Panc1 (cell line): ENCODE measurements at places on chromosomes 3 and 15. TPM values are rescaled to one million over a fixed set of nuclear protein-coding genes. Genes with fewer than 3 reads are reported as not detected.

HRH1 gene
- 4.6 TPM for total RNA-seq

TMEM89 gene
- not detected for total RNA-seq

CCDC39 gene
- total RNA-seq = not detected

TERC gene
- total RNA-seq = 6.0 TPM

SEMA3B gene
- total RNA-seq = 1.4 TPM

DNA sequence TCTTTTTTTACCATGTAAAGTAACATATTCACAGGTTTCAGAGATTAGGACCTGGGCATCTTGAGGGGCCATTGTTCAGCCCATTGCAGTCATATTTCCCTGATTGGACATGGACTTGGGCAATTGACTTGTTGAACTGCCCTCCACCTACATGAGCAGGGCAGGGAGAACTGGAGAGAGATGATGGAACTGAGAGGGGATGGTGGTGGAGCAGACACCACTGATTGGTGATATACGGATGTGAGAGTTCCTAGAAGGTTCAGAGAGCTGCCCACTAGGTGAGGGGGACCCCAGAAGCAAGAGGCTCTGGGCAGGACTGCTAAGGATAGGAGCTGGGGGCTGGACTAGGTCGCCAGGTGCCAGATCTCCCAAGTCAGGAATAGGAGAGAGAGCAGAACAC, 37.8 kb upstream of the SIAH2 start:
- DNase-seq = no peak
- H3K27ac ChIP-seq = no peak overlapping the region
- H3K4me1 ChIP-seq = no peaks in the 10 kb centered on the region
- H3K4me3 ChIP-seq = no peak overlapping the region
- H3K27me3 ChIP-seq = peaks cover 18% of the 10 kb centered on the region
- H3K36me3 ChIP-seq = no peaks in the 10 kb centered on the region

DNA sequence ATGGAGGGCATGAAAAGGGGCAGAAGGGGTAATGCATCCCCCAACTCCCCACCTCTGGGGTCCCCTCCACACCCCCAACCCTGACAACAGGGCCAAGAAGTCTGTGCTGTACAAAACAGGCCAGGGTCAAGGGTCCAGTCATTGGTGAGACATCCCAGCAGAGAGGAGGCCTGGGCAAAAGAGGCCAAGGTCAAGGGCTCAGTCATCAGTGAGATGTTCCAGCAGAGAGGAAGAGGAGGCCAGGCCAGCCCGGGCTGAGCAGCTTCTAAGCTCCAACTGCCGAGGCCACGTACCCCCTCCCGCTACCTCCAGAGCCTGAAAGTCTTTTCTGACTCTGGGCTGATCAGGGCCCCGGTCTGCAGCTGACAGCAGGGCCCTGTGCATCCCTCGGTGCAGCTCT, 52.4 kb downstream of the LHFPL4 start:
- H3K36me3 ChIP-seq = no peaks in the 10 kb centered on the region
- H3K4me1 ChIP-seq = no peaks in the 10 kb centered on the region
- H3K27ac ChIP-seq = no peak overlapping the region
- no peaks in the 10 kb centered on the region for H3K27me3 ChIP-seq
- no peak for DNase-seq
- H3K4me3 ChIP-seq = no peak overlapping the region

DNA sequence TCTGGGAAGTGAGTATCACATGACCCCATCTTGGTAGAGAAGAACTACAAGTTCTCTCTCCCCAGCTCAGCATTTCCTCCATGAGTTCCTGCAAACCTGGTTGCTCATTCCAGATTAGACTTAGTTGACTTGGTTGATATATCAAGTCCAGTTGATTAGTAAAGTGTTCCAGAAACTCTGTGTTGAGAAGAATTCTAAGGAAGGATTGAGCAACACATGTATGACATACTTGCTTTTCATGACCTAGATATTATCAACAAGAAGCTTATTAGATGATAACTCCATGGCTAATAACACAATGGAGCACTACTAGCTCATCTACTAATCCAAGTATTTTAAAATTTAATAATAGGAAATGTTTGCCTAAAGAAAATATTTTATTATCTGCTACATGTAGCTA, 6.4 kb upstream of the EID1 start:
- H3K4me1 ChIP-seq = no peaks in the 10 kb centered on the region
- no peaks in the 10 kb centered on the region; the same call in 1 of the 2 replicates for H3K36me3 ChIP-seq
- no peak overlapping the region for H3K27ac ChIP-seq
- H3K4me3 ChIP-seq = no peak overlapping the region
- H3K27me3 ChIP-seq = peaks cover 11% of the 10 kb centered on the region
- DNase-seq = no peak

DNA sequence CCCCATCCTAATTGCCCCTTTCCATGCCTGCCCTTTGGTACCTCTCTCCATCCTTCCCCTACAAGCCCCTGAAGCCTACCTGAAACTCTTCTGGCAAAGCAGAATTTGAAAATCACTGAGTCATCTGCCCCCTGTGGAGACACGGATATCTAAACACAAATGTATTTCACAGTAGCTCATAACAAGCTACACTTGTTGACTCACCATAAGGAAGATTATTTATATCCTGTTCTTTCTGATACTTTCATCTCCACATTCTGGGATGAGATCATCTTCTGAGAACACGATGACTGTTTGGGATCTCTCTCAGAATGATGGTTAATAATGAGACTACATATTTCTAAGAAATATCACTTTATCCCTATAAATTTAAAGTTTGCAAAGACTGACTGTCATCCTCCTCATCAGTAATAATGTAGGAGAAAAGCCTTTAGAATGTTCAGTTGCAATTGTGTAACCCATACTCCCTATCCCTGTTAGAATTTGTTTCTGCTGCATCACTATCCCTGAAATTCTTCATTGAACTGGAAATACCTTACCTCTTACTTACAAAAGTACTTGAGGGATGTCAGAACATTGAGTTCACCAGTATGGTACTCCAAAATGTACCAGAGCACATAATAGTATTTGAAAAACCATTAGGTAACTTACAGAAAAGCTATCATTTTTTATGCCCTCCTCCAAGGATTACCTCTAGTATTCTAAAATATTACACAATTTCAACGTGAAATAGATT, 116.1 kb upstream of the IL12A start:
- peak; percentile 84 for DNase-seq
- no peaks in the 10 kb centered on the region for H3K36me3 ChIP-seq
- H3K4me3 ChIP-seq = no peak overlapping the region
- H3K27ac ChIP-seq = no peak overlapping the region
- H3K4me1 ChIP-seq = peaks cover 9% of the 10 kb centered on the region

DNA sequence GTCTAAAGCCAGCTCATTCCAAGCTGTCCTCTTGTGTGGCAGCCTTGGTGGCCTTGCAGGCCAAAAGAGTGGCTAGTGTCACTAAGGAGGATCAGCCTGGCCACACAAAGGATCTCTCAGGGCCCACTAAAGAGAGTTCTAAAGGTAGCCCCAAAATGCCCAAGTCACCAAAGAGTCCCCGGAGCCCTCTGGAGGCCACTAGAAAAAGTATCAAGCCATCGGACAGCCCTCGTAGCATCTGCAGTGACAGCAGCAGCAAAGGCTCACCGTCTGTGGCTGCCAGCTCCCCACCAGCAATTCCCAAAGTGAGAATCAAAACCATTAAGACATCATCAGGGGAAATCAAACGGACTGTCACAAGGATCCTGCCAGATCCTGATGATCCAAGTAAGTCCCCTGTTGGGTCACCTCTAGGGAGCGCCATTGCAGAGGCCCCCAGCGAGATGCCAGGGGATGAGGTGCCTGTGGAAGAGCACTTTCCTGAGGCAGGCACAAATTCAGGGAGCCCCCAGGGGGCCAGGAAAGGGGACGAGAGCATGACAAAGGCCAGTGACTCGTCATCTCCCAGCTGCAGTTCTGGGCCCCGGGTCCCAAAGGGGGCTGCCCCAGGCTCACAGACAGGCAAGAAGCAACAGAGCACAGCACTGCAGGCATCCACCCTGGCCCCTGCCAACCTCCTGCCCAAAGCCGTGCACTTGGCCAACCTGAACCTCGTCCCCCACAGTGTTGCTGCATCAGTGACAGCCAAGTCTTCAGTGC, 33.5 kb upstream of the ALPK3 start:
- no peak for DNase-seq
- peaks cover 10% of the 10 kb centered on the region; the same call in 1 of the 2 replicates for H3K36me3 ChIP-seq
- H3K27me3 ChIP-seq = no peaks in the 10 kb centered on the region
- H3K27ac ChIP-seq = no peak overlapping the region
- H3K4me3 ChIP-seq = no peak overlapping the region
